ENCODE measurements at places on chromosomes 4 and X.

DNA sequence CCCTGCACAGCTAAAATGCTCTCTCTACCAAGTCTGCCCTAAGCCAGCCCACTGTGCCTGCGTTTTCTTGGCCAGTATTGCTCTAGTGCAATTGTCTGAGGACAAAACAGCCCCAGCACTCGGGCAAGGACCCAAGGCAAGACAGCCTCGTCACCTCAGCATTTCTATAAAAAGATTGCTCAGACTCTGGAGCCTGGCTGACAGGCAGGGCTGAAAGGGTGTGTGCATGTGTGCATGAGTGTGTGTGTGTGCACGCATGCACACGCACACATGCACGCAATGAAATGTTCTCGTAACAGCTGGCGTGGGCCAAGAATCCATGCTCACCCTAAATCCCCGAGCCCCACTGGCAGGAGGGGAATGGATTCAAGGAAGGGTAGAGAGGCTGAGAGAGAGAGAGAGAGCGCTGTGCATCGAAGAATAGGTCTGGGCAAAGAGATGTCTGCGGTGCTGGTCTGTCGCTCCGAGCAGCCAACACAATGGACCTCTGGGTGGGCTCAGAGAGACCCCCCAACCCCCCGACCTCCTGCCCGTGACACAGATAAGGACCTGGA, 579.2 kb downstream of the BCOR start:
- DNase-seq = no peak

GRCh38 chrX:63758011-63758410, 27.0 kb downstream of the ARHGEF9 start:
- DNase-seq = no peak

- DNase-seq = no peak
Observed at GRCh38 chr4:140255467-140255866, 101.5 kb upstream of the MAML3 start.

DNA sequence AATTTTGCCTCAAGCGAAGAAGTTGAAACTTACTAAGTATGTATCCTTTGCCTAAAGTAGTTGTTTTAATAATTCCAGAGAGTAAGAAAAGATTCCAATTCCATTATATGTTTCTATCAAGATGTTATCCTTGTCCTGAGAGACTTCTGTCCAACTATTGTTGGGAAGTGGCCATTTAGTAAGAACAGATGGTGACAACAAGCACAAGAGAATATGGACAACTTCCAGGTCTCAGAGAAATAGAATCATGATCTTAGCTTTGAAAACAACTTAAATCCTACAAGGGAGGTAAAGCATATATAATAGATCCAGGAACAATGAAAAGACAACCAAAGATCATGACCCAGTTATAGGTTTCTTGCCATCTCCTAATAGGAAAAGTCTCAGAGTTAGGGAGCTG, 486.6 kb upstream of the PCDH10 start:
- no peak for DNase-seq

DNA sequence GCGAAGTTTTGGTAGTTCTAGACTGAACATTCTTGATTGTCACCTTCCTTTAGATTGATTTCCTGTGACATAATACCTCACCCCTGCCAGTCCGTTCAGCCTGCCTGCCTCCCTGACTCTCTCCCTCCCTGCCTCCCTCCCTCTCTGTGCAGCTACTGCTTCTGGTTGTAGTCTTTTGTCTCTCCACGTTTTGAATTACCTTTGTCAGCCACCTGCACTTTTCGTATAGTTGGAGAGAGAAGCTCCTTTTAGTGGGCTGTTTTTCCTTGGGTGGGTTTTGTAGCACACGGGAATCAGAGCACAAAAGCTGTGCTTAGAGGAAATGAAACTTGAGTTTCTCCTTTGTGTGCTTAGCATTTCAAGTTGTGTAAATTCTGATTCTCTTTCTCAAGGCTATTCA, 32.6 kb upstream of the MSMO1 start:
- DNase-seq = no peak

DNA sequence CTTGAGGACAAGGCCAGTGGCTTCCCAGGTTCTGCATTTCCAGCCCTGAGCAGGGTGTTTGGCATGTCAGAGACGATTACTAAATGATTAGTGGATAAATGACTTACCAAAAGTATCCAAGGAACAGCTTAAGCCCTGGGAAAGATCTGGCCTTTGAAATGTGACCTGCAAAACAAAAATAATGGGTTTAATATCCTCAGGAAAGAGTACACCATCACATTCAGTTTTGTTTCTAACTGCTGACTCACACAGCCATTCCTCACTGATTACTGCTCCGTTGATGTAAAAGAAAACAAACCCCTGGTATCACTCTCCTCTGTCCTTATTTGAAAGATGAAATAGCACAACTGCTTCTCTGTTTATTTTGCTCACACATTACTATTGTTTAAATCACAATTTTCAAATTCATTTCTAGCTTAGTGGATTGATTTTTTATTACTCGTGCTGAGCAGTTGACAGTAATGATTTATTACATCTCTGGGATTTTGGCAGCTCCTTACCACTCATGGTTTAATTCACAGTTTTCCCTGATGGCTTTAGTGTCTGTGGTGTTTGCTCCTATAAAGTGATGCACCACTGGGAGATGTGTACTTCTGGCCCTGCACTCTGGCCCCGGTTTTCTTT, 117.0 kb downstream of the CBLL2 start:
- DNase-seq = no peak

GRCh38 chr4:184345573-184345922, 127.9 kb upstream of the ENPP6 start:
- no peak for DNase-seq

GRCh38 chrX:39952989-39953388, 144.8 kb downstream of the BCOR start:
- no peak for DNase-seq

DNA sequence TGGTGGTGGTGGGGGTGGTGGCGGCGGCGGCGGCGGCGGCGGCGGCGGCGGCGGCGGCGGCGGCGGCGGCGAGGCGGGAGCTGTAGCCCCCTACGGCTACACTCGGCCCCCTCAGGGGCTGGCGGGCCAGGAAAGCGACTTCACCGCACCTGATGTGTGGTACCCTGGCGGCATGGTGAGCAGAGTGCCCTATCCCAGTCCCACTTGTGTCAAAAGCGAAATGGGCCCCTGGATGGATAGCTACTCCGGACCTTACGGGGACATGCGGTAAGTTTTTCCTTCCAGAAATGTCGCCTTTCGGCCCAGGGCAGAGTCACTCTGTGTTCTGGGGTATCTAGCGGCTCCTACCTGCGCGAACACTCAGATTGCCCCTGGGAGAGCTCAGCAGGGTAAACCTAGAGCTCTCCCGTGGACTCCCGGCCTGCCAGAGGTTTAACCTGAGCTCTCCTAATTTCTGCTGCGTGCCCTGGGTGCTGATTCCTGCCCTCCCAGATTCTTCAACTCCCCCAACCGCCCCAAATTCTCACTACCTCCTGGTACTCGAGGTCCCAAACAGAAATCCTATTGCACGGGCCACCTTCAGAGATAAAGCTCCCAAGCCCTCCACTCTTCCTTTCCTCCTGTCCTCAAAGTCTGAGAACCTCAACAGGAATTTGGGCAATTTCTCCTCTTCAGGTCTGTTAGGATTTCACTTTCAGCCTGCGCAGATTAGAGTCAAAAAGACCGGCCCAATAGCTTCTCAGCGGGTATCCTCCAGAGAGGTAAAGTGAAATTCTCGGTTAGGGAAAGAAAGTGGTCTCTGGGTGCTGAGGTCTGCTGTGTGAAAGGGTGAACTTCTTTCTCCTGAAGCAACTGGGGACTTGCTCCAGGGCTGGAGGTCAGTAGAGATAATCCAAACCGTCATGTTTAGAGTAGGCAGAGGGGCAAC, 2.9 kb downstream of the AR start:
- DNase-seq = no peak

GRCh38 chr4:41145571-41146078, 68.7 kb downstream of the APBB2 start:
- no peak for DNase-seq

- DNase-seq = no peak
Observed at GRCh38 chr4:41176340-41176739, 38.0 kb downstream of the APBB2 start.

GRCh38 chrX:13966793-13967125, 62.9 kb downstream of the GEMIN8 start:
- no peak for DNase-seq

GRCh38 chr4:77432717-77433417, 172.8 kb upstream of the CXCL13 start:
- no peak for DNase-seq

DNA sequence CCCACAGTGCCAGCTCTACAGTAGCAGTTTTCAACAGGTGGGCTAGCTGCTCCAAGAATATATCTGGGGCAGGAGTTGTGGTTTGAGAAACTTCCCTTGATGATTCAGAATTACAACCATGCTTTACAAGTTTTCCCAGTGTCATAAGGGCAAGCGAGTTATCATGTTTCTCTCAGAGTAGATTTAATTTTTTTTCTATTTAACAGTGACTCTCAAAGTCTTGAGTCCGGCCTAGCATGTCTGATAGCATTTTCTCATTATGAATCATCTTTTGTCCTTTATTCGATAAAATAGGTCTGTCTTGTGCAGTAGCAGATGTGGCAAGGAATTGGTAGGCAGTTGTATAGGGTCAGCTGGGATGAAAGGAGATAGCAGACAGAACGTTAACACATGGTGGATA, 62.2 kb upstream of the SPANXD start:
- DNase-seq = no peak

GRCh38 chr4:122847931-122848330, 21.3 kb downstream of the FGF2 start:
- DNase-seq = no peak

- no peak for DNase-seq
Observed at GRCh38 chr4:39657465-39657864, 18.8 kb upstream of the SMIM14 start.

GRCh38 chr4:148089624-148090023, 352.6 kb downstream of the NR3C2 start:
- no peak for DNase-seq

DNA sequence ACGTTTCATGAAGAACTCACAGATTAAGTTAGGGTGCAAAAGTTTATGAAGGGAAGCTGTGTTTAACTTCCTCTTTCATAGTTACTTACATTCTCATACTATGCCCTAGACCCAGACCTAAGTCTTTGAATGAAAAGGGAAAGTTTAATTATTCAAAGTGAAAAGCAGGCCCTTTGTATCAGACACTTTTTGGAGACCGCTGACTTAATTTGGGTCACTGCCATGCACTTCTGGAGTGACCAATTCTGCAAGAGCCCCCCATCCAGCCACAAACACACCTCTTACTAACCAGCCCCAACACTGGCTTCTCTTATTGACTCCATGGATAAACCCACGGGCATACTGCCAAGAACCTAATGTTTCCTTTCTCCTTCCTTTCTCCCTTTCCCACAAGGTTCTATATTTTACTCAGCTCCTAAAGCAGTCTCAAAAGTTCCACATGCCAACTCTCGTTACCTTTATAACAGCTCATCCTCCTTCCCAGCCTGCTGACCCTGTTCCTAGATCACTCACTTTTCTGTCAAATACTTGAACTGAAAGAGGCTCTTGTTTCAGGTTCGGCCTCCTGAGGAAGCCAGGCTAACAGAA, 34.5 kb downstream of the ABCE1 start:
- no peak for DNase-seq

- no peak for DNase-seq
Observed at GRCh38 chr4:57689693-57690205, 579.6 kb upstream of the IGFBP7 start.

GRCh38 chr4:11535333-11535732, 106.6 kb upstream of the HS3ST1 start:
- DNase-seq = no peak

DNA sequence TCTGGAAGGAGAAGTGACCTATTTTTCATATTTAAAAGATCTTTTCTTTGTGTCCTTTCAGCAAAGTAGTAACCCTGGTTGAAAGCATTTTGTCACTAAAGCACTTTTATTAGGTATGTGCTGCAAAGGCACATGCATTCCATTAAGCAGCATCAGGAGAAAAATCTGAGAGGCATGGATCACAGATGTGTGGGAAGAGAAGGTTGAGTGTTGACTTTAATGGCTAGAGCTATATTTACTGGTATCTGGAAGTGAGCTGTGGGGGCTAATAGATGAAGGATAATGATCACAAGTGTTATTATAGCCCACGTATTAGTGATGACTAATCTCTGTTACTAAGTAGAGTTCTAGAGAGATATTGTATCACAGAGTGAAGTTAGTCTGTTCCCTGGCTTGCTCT, 1520.7 kb downstream of the ARAP2 start:
- no peak for DNase-seq

DNA sequence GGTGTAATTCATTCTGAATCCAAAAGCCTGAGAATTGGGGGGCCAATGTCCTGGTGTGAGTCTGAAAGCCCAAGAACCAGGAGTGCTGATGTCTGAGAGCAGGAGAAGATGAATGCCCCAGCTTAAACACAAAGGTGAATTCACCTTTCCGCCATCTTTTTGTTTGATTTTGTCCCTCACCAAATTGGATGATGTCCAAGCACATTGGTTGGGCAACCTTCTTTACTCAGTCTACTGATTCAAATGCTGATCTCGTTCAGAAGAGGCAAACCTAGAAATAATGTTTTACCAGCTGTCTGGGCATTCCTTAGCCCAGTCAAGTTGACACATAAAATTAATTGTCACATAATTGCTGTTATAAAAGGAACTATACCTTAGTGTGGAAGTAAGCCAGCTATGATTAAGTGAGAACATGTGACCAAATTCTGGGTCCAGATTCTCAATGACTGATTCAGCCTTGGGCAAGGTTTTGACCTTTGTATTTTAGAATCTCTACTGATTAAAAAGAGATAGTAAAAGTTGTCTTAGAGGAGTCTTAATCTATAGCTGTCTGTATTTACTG, 34.5 kb upstream of the SLC4A4 start:
- no peak for DNase-seq

DNA sequence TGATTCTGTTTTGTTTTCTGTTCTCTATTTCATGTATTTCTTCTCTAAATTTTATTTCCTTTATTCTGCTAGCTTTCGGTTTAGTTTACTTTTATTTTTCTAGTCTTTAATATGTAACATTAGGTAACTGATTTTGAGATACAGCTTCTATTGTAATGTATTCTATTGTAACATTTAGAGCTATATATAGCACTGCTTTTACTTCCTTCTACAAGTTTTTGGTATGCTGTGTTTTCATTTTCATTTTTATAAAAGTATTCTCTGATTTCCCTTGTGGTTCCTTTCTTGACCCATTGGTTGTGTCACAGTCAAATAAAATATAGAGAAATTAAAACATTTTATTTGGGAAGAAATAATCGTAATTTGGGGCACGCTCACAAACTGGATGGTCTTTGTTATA, 13.9 kb upstream of the CT47A1 start:
- no peak for DNase-seq

All from stimulated activated CD4-positive, alpha-beta T cell treated with anti-CD3 and anti-CD28 coated beads, Interleukin-15, amount 100 ng/mL, for 1 hour (primary cell).